Stimulated activated naive B cell treated with anti-CD40 and anti-IgM and Interleukin-4, amounts not matched to agents 10 μg/mL and 1 μg/mL and 100 μg/mL, for 72 hours (primary cell): ENCODE measurements at places on chromosomes 1 and 21.

DNA sequence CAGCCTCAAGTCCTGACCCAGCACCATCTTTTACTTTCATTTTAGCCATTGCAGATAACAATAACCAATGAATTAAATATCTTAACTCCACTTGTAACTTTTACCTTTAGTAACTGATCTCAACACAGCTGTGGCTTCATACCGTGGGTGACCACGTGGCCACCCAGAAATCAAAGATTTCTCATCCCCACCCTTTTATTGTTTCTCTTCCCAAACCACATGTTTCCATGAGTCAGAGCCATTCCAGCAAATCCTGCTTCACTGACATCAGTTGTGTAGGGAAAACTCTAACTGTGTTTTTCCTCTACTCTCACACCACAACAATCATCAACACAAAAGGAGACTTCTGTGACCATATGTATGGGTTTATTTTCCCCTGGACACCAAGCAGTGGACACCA, 25.1 kb upstream of the BRDT start:
- no peak for DNase-seq
- no peaks in the 10 kb centered on the region for H3K4me1 ChIP-seq
- peaks cover 3% of the 10 kb centered on the region for H3K27me3 ChIP-seq
- H3K4me3 ChIP-seq = no peak overlapping the region
- no peaks in the 10 kb centered on the region for H3K36me3 ChIP-seq

- H3K4me3 ChIP-seq = no peak overlapping the region
- no peak for DNase-seq
- H3K36me3 ChIP-seq = peaks cover 36% of the 10 kb centered on the region
- no peak overlapping the region for H3K27ac ChIP-seq
- H3K4me1 ChIP-seq = peaks cover 5% of the 10 kb centered on the region
- no peaks in the 10 kb centered on the region for H3K27me3 ChIP-seq
These were observed 228.6 kb downstream of the COP1 start for GRCh38 chr1:175978476-175978875.

GRCh38 chr1:80659161-80659560, 1141.6 kb upstream of the ADGRL2 start:
- no peak overlapping the region for H3K27ac ChIP-seq
- no peaks in the 10 kb centered on the region for H3K36me3 ChIP-seq
- H3K27me3 ChIP-seq = no peaks in the 10 kb centered on the region
- no peaks in the 10 kb centered on the region for H3K4me1 ChIP-seq
- H3K4me3 ChIP-seq = no peak overlapping the region

DNA sequence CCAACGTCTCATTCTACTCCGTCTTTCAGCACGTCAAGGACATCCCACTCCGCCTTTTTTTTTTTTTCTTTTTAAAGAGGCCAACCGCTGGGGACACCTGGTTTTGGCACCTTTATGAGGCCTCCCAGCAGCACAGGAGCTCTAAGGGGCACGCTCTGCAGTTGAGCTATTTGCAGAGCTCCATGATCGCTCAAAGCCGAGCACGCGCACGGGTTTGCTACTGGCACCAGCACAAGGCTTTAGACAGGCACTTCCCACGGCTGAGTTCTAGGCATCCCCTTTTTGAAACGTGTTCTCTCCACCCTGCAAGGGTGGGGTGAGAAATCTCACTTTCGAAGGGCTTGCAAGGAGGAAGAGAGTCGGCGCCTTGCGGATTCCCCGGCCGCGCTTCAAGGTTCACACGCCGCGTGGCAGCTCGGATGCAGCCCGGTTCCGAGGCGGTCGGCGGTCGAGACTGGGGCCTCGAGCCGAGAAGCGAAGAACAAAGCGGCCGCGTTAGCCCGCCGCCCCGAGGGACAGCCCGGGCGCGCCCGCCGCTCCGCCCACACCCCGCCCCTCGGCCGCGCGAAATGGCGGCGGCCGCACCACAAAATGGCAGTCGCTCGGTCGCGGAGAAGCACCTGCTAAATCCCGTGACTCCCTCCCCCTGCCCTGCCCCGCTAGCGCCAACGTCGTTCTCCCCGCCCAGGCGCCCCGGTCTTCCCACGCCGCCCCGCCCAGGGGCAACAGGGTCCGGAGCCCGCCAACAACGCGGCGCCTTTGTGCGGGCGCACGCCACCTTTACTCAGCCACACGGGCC, 12.9 kb upstream of the SPEN start:
- H3K4me1 ChIP-seq = peaks cover 22% of the 10 kb centered on the region
- no peaks in the 10 kb centered on the region for H3K27me3 ChIP-seq
- DNase-seq = peak; percentile 90
- peak overlapping the region; percentile 96 for H3K4me3 ChIP-seq
- H3K36me3 ChIP-seq = peaks cover 6% of the 10 kb centered on the region

- H3K4me1 ChIP-seq = no peaks in the 10 kb centered on the region
- H3K36me3 ChIP-seq = no peaks in the 10 kb centered on the region
- H3K4me3 ChIP-seq = no peak overlapping the region
- DNase-seq = no peak
- H3K27me3 ChIP-seq = peaks cover 5% of the 10 kb centered on the region
These were observed 47.2 kb upstream of the VANGL1 start for GRCh38 chr1:115594600-115594999.
